ENCODE measurements at places on chromosomes 1 and 21.
A peak's percentile ranks its signal among the peaks of the same experiment; 100 is the strongest.

DNA sequence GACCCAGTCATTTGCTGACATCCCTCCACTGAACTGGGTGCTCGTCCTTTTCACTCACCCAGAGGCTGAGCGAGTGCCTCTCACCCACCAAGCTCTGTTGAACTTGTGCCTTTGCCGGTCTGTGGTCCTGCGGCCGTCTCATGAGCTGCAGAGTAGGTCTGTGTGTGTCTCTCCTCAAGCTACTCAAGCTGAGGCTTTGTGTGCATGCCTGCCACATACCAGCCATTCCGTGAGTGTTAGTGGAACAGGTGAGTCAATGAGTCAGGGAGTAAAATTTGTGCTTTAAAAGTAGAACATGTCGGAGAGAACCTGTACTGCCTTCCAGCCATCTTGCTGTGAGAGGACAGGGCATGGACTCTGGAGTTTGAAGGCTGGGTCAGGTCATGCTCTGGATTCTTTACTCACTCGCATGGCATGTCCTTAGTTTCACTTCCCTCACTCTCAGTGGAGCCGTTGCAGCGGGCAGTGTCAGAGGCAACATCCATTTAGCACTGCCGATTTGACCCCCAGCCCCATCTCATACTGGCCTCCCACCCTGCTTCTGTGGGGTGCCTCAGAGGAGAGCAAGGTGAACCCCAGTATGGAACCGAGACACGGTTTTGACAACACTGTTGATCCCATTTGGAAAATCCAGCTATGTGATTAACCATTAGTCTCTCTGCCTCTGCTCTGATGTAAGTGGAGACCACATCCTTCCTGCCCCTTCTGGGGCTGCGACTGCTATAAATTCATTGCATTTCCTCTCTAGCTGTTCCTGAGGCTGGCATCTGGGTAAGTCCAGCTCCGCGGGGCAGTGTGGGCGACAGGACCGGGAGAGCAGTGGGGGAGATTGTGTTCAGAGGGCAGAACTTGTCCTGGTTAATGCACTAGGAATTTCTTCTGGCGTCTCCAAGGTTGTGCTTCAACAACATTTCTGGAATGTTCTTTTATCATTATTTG is at the start of gene NLRP3:
TSS of gene NLRP3 (plus strand) at position 751 of the 939 bp plus-strand sequence. CDS start 2,628 bp downstream, outside the sequence.
- H3K27me3 ChIP-seq = no peaks in the 10 kb centered on the region
- peak within 1 kb of the TSS; percentile 87 for H3K27ac ChIP-seq
- peaks cover 12% of the 10 kb centered on the region for H3K36me3 ChIP-seq
- peaks cover 48% of the 10 kb centered on the region for H3K4me1 ChIP-seq

GRCh38 chr1:171486048-171486519 is 754 bp downstream of the PRRC2C start:
- H3K27me3 ChIP-seq = no peaks in the 10 kb centered on the region
- H3K4me3 ChIP-seq = peak overlapping the region; percentile 91
- peak; percentile 82 for DNase-seq
- peak overlapping the region; percentile 95 for H3K27ac ChIP-seq
- peaks cover 53% of the 10 kb centered on the region for H3K4me1 ChIP-seq
- peaks cover 39% of the 10 kb centered on the region for H3K36me3 ChIP-seq

- H3K36me3 ChIP-seq = no peaks in the 10 kb centered on the region
- H3K27me3 ChIP-seq = peaks cover 19% of the 10 kb centered on the region
- DNase-seq = no peak
- no peak overlapping the region for H3K4me3 ChIP-seq
Observed at GRCh38 chr1:115211071-115211745, 121.9 kb upstream of the TSPAN2 start.

DNA sequence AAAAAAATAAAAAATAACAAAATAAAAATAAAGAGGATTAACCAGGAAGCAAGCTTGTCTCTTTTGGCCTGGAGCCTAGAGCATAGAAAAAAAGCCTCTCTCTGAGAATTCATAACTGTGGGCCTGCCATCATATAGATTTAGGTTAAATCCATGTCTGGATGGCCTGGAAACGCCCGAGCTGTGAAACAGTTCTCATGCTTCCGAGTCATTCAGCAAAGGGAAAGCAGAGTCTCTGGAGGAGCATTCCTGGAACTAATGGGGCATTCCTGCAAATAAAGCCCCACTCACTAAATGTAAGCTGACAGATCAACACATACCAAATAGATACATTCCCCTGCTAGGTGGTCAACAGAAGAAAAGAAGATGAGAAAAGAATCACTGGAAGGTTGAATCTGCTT is 75.8 kb upstream of the GNG4 start:
- H3K27ac ChIP-seq = no peak overlapping the region
- H3K27me3 ChIP-seq = no peaks in the 10 kb centered on the region
- no peak overlapping the region for H3K4me3 ChIP-seq
- DNase-seq = no peak

GRCh38 chr1:72177711-72178110 is 104.6 kb downstream of the NEGR1 start:
- DNase-seq = no peak
- H3K27me3 ChIP-seq = no peaks in the 10 kb centered on the region
- H3K27ac ChIP-seq = no peak overlapping the region
- H3K4me3 ChIP-seq = no peak overlapping the region
- H3K4me1 ChIP-seq = no peaks in the 10 kb centered on the region

DNA sequence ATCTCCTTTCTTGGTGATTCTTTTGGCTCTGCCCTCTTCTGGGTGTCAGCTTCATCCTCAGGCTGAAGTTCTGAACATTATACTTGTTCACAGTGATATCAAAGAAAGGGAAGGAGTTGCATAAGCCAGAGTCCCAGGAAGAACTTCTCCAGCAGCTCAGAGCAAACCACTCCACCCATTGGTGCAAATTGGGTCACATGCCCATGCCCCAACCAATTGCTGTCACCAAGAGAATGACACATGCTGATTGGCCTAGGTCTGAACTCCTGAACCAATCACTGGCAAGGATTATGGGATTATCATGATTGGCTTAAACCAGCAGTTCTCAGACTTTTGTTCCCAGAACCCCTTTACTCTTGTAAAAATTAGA is 256.5 kb upstream of the TMEM51 start:
- H3K4me1 ChIP-seq = peaks cover 6% of the 10 kb centered on the region
- peaks cover 87% of the 10 kb centered on the region for H3K27me3 ChIP-seq
- DNase-seq = no peak

- no peaks in the 10 kb centered on the region for H3K4me1 ChIP-seq
- H3K4me3 ChIP-seq = no peak overlapping the region
- peaks cover 74% of the 10 kb centered on the region for H3K27me3 ChIP-seq
Observed at GRCh38 chr1:219938706-219939105, 10.3 kb upstream of the SLC30A10 start.

GRCh38 chr1:244106176-244106575 is 55.1 kb downstream of the ZBTB18 start:
- no peak overlapping the region for H3K4me3 ChIP-seq
- H3K27me3 ChIP-seq = peaks cover 88% of the 10 kb centered on the region
- H3K36me3 ChIP-seq = no peaks in the 10 kb centered on the region
- peaks cover 3% of the 10 kb centered on the region for H3K4me1 ChIP-seq

DNA sequence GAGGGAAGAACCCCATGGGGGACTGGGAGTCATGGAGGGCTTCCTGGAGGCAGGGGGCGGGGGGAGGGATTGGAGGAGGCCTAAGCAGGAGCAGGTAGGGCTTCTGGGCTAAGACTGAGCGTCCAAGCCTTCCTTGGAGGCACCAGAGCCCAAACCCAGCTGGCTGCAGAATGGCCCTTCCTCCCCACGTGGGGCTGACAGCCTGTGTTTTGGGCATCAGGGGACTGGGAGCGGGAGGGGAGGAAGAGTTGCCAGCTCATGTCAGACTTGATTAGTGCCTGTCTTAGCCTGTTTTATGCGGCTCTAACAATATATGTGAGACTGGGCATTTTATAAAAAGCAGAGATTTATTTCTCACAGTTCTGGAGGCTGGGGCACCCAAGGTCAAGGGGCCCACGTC is 38.9 kb downstream of the AJAP1 start:
- H3K4me3 ChIP-seq = no peak overlapping the region
- H3K4me1 ChIP-seq = no peaks in the 10 kb centered on the region
- DNase-seq = no peak
- H3K36me3 ChIP-seq = no peaks in the 10 kb centered on the region
- no peak overlapping the region for H3K27ac ChIP-seq
- peaks cover 10% of the 10 kb centered on the region for H3K27me3 ChIP-seq

- no peak overlapping the region for H3K4me3 ChIP-seq
- peaks cover 11% of the 10 kb centered on the region for H3K27me3 ChIP-seq
- H3K27ac ChIP-seq = no peak overlapping the region
- H3K4me1 ChIP-seq = no peaks in the 10 kb centered on the region
- DNase-seq = no peak
Observed at GRCh38 chr1:198340139-198340538, 183.3 kb downstream of the NEK7 start.

GRCh38 chr1:167720965-167721616 is 691 bp upstream of the MPZL1 start:
- H3K27ac ChIP-seq = peak overlapping the region; percentile 88
- peaks cover 31% of the 10 kb centered on the region for H3K4me1 ChIP-seq
- peak overlapping the region; percentile 90 for H3K4me3 ChIP-seq
- peaks cover 13% of the 10 kb centered on the region for H3K36me3 ChIP-seq
- no peaks in the 10 kb centered on the region for H3K27me3 ChIP-seq

GRCh38 chr21:17460094-17460493 is 52.7 kb upstream of the CXADR start:
- H3K4me1 ChIP-seq = no peaks in the 10 kb centered on the region
- no peaks in the 10 kb centered on the region for H3K36me3 ChIP-seq
- H3K4me3 ChIP-seq = no peak overlapping the region
- DNase-seq = no peak

GRCh38 chr1:174189428-174190062 is 30.2 kb downstream of the RABGAP1L start:
- peak overlapping the region; percentile 3 for H3K4me3 ChIP-seq
- H3K27ac ChIP-seq = peak overlapping the region; percentile 91
- H3K36me3 ChIP-seq = peaks cover 1% of the 10 kb centered on the region
- peaks cover 52% of the 10 kb centered on the region for H3K4me1 ChIP-seq

- H3K4me3 ChIP-seq = no peak overlapping the region
- H3K4me1 ChIP-seq = no peaks in the 10 kb centered on the region
- H3K27me3 ChIP-seq = peaks cover 42% of the 10 kb centered on the region
- H3K36me3 ChIP-seq = no peaks in the 10 kb centered on the region
- H3K27ac ChIP-seq = no peak overlapping the region
Observed at GRCh38 chr1:22420455-22421053, 31.1 kb upstream of the ZBTB40 start.

- H3K4me3 ChIP-seq = no peak overlapping the region
- H3K27me3 ChIP-seq = peaks cover 13% of the 10 kb centered on the region
- no peak overlapping the region for H3K27ac ChIP-seq
Observed at GRCh38 chr1:20072771-20073170, 2.8 kb downstream of the PLA2G5 start.

- peak overlapping the region; percentile 100 for H3K27ac ChIP-seq
- H3K4me1 ChIP-seq = peaks cover 49% of the 10 kb centered on the region
- H3K4me3 ChIP-seq = peak overlapping the region; percentile 99
- H3K27me3 ChIP-seq = no peaks in the 10 kb centered on the region
Observed at GRCh38 chr1:110673197-110673701, 1.5 kb downstream of the KCNA3 start.

- peaks cover 5% of the 10 kb centered on the region for H3K36me3 ChIP-seq
- DNase-seq = no peak
- H3K27ac ChIP-seq = no peak overlapping the region
- H3K27me3 ChIP-seq = peaks cover 8% of the 10 kb centered on the region
Observed at GRCh38 chr1:150995896-150996295, 10.8 kb downstream of the MINDY1 start.

DNA sequence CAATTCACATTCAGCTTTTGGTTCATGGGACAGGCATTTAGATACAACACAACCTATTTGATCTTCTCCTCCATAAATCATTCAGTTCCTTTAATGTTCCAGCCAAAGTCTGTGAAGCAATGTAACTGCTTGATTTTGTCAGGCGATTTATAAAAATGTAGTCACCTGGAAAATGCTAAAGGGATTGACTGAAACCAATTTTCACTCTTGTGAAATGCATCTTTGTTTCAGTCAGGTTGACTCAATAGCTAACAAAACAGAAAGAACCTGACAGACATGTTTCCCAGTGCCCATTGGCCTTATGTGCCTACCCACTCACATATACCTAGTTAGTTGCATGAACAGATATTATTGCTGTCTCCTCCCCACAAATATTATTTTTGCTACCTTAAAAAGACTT is 335.7 kb downstream of the CHRM3 start:
- H3K27me3 ChIP-seq = no peaks in the 10 kb centered on the region
- no peak overlapping the region for H3K27ac ChIP-seq
- peak overlapping the region; percentile 21 for H3K4me3 ChIP-seq

DNA sequence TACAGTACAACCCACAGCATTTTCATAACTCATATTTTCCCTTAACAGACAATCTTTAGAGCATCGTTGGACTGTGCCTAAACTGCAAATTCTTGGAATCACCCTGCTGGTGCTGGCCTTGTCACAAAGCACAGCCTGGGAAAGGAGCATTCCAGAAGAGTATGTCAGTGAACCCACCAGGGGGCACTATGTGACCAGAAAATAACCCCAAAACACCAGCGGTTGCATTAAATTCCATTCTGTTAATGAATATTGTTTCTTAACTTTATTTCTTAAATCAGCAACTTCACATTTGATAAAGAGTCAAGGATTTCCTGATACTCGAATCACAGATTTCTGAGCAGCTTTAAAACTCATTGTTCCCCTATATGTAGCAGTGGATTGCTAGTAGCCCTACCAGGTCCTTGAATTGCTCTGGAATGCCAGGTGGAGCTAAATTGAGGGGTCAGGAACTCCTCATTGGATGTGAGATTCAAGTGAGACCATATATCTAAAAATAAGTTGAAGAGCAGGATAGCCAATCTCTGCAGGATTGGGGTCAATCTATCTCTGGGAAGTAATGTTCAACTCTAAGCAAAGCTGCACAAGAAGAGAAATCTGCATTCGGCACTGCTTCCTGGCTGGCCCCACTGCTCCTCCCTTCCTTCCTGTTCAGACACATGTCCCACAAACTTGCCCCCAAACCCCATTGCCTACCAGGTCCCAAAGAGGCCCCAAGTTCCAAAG is 12.7 kb upstream of the RAB4A start:
- H3K36me3 ChIP-seq = peaks cover 2% of the 10 kb centered on the region
- H3K4me3 ChIP-seq = no peak overlapping the region
- H3K4me1 ChIP-seq = peaks cover 26% of the 10 kb centered on the region

DNA sequence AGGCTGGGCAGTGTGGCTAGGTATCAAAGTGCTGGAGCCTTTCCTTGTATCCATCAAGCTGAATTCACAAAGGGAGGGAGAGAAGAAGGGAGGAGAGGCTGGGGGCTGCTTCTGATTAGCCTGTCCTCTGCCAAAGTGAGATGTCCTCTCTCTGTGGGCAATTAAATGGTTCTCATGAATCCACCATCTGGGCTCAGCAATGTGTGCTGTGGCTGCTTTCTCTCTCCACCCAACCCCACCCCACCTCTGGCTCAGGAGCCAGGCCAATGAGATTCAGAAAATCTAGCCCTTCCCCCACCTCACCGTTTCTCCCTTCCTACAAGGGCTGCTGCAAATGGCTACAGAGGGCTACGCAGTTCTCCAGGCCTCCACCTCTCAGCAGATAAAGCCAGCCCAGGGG is 154.6 kb downstream of the TENT5C start:
- no peak overlapping the region for H3K4me3 ChIP-seq
- H3K4me1 ChIP-seq = peaks cover 12% of the 10 kb centered on the region
- peaks cover 8% of the 10 kb centered on the region for H3K27me3 ChIP-seq
- no peak overlapping the region for H3K27ac ChIP-seq
- no peaks in the 10 kb centered on the region for H3K36me3 ChIP-seq

- H3K27me3 ChIP-seq = no peaks in the 10 kb centered on the region
- no peak for DNase-seq
- H3K4me3 ChIP-seq = no peak overlapping the region
- no peaks in the 10 kb centered on the region for H3K36me3 ChIP-seq
Observed at GRCh38 chr1:60133848-60134247, 60.3 kb upstream of the C1orf87 start.

- H3K4me3 ChIP-seq = no peak overlapping the region
- no peak for DNase-seq
- peaks cover 96% of the 10 kb centered on the region for H3K27me3 ChIP-seq
- H3K4me1 ChIP-seq = peaks cover 22% of the 10 kb centered on the region
Observed at GRCh38 chr1:46487818-46488218, 1.8 kb upstream of the DMBX1 start.

All from central memory CD8-positive, alpha-beta T cell (primary cell).